ENCODE measurements at places on chromosomes 2 and 18.

GRCh38 chr2:240398661-240399267 lies 36.7 kb upstream of the GPC1 start:
- no peak for DNase-seq

DNA sequence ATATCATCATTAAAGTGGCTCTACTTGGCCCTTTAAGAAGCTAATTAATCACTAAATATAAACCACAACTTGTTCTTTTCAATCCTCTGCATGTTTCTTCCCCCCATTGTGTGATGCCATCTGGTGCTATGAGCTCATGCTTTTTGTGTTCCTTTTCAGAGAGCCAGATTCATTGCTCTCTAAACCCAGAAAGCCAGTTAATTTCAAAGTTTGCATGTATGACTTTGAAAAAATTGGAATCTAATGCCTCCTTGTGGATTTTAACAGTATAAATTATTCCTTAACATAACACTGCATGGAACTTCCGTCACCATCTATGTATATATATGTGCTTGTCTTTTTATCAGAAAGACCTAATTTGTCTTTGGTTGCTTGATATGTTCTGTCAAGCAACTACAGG lies 31.1 kb downstream of the TMEM178A start:
- no peak for DNase-seq

DNA sequence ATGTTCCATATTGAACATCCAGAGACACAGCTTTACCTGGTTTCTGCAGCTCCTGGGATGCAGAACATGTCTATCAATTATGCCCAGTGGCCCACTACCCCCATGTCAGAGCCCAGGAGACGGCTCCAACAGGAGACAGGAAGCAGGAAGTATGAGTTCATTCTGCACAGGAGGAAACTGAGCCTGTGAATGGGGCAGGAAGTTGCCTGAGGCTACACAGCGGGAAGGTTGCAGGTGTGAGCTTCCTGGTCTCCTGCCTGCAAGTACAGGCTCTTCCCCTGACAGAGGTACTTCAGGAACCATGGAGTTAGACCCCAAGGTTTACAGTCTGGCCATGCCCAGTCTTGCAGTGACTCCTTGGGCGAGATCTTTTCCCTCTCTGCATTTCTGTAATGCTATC lies 2.8 kb upstream of the BOK start:
- no peak for DNase-seq

GRCh38 chr2:99571021-99571420 lies 81.2 kb upstream of the REV1 start:
- DNase-seq = no peak

- DNase-seq = no peak
Measured at GRCh38 chr2:200741468-200742202, 70.1 kb upstream of the BZW1 start.

DNA sequence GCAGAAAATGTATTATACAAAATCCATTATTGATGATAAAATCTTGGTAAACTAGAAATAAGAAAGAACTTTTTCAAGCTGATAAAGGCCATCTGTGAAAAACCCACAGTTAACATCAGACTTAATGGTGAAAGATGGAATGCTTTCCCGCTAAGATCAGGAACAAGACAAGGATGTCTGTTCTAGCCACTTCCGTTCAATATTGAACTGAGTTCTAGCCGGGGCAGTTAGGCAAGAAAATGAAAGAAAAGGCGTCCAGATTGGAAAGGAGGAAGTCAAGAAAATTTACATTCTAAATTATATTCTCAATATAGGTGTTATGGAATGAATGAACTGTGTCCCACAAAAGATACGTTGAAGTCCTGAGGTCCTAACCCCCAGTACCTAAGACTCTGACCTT lies 39.1 kb upstream of the DTNB start:
- no peak for DNase-seq

- no peak for DNase-seq
Measured at GRCh38 chr2:215171796-215172195, 33.4 kb upstream of the ABCA12 start.

DNA sequence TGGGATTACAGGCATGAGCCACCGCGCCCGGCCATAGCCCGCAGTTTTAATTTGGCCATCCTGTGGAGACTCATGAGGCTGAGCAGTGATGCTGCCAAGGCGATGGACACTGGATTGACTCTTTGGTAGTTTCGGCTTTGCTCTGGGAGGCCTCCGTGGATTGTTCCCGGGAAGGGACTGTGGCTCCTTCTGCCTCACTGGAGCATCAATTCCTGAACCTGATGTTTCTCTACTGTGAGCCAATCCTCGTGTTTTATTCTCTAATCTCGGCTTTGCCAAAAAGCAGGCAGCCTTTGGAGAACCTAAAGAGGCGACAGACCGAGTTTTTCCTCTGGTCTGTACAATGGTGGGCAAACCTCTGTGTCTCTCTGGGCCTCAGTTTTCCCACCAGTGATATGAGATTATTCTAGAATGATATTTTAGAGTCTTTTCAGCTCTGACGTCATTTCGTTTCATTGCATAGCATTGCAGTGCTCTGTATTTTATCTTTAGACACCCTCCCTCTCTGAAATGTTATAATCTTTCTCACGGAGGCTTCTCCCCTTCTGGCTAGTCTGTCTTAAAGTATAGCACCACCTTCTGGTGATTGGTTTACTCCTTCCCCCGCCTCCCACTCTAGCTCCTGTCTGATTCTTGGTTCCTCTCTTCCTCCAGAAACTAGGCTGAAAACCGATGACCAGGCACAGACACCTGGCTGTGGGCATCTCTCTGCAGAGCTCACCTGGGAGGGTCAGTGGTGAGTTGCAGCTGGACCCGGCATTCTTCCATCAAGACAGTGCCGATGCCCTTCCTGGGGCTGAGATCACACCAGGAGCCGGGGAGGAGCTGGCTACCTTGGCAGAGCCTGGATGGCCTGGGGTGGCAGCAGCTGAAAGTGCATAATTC lies 341.3 kb downstream of the MYCN start:
- DNase-seq = peak; percentile 52

DNA sequence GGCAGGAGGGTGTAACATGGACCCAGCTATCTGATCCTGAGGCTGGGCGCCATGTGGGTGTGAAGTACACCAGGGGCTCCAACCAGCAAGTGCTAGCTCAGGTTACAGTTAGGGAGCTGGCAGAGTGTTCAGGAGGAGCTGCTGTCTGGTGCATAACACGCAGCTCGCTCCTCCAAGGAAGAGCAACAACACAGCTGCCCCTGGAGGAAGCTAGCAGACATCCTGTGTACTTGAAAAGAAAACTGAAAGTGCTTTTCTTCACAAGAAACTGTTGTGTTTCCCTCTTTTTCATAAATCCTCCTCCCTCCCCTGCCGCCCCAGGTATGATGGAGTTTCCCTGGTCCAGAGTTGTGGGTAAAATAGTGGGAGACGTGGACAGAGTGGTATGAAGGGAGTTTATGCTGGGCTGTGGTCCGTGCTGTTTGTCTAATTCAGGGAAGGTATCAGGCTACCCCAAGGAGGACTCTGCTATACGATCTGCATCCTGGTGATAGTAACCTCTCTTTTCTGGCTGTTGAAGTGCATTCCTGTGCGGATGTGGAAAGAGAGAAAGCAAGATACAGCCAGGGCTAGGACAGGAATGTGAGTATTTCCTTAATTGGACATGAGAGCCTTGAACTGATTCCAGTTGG lies 6.1 kb upstream of the LBH start:
- no peak for DNase-seq

GRCh38 chr2:221245045-221245444 lies 327.1 kb downstream of the EPHA4 start:
- DNase-seq = no peak

DNA sequence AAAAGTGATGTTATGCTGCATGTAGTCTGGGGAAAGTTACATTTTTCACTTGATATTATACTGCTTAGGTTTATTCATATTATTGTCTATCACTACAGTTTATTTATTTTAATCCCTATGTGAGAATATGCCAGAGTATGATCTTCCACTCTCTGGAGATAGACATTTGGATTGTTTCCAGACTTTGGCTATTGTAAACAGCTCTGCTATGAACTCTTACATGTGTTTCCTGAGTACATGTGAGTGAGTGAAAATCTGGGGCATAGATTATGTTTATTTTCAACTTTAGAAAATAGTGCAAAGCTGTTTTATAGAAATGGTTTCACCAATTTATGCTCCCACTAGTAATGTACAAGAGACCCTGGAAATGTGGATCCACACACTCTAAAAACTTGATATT lies 49.0 kb upstream of the EPAS1 start:
- DNase-seq = no peak

GRCh38 chr2:241041589-241042158 lies 43.3 kb downstream of the SNED1 start:
- no peak for DNase-seq

GRCh38 chr2:229852565-229852964 lies 69.2 kb downstream of the TRIP12 start:
- DNase-seq = no peak

GRCh38 chr2:152557273-152557888 lies 159.9 kb downstream of the PRPF40A start:
- DNase-seq = no peak

DNA sequence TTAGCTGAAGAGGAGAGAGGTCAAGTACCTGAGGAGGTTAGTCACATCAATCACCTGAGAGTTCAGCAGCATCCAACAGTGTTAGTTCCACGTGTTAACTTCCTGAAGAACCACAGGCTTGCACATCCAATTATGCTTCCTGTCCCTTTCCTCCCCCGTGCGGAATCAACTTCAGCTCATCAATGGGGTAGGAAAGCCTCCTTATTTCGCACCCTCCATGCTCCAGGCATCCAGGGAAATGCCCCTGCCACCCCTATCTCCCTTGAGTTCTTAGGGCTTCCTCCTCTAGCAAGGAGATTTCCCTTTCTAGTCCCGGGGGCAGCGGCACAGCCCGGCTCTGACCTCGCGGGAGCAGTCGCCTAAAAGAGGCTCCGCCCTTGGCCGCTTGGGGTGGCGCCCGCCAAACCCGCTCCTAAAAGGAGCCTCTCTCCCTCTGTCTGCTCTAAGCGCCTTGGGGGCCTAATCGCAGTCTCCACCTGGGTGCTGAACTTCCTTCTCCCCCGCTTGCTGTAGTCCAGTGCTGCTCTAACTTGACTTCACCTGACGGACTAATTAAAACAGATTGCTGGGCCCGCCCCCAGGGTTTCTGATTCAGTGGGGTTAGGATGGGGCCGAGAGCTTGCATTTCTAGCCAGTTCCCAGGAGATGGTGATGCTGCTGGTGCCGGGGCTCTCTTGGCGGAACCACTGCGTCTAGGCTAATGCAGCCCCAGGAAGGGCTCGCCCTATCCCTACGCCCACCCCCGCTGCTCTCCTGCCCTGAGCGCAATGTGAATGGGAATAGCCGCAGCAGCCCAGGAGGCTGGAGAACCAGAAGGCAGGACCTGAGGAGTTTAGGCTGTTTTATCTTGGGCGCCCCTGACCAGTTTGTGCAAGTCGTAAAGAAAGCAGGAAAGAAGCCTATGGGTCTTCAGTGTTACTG lies 3.4 kb upstream of the TET3 start:
- DNase-seq = peak; percentile 64

GRCh38 chr2:145407-145806 lies 99.1 kb upstream of the FAM110C start:
- DNase-seq = no peak

DNA sequence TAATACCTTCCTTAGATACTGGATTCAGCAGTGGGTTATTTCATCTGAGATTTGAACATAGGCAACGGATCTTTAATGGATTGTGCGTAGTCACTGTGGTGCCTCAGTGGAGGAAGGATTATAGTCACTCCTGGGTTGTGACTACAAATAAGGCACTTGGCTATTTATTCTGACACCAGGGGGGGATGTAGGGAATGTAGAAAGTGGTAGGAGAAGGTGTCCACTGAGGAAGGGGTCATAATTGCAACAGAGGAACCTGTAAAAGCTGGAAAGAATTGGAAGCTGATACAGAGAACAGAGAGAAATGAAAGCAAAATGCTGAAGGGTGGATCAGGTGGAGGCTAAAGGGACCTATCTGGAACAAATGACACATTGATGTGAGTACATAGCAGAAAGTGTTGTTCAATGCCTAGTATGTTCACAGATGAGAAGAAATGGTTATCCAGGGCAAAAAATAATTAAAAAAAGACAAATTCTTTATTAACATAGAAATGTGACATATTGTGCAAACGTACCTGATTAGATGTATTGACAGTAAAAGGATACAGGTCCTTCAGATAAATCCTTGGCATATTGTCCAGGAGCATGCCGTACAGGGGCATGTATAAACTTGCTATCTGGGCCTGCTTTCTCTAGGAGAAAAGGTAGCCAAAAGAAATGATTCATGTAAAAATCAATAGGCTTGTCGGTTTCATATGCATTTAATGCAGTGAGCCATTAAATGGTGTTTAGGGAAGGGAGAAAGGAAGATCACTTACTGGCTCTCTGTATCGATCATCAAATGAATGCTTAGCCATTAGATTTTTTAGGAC lies 91.2 kb upstream of the CCDC195 start:
- DNase-seq = no peak

Data from HEK293T (cell line).